ENCODE measurements at places on chromosomes 2 and 18. TPM values are rescaled to one million over a fixed set of nuclear protein-coding genes. Genes with fewer than 3 reads are reported as not detected.

Gene GRHL1
- total RNA-seq = 1.1 TPM

Gene KIAA2012
- not detected for total RNA-seq

Gene CFAP65
- 0.13 TPM for total RNA-seq

Gene PLCL1
- total RNA-seq = under 0.01 TPM

Gene ZNF521
- total RNA-seq = 4.9 TPM

Gene L3MBTL4
- 0.65 TPM for total RNA-seq

Gene CNTNAP5
- total RNA-seq = not detected

Gene NOSTRIN
- not detected for total RNA-seq

Gene GCG
- total RNA-seq = not detected

Gene RSAD2
- total RNA-seq = not detected

Data from mesangial cell (primary cell).